ENCODE measurements at places on chromosomes 4 and X.
A peak's percentile ranks its signal among the peaks of the same experiment; 100 is the strongest.

- no peak for DNase-seq
These were observed 133.1 kb downstream of the JADE1 start for GRCh38 chr4:128942607-128943006.

DNA sequence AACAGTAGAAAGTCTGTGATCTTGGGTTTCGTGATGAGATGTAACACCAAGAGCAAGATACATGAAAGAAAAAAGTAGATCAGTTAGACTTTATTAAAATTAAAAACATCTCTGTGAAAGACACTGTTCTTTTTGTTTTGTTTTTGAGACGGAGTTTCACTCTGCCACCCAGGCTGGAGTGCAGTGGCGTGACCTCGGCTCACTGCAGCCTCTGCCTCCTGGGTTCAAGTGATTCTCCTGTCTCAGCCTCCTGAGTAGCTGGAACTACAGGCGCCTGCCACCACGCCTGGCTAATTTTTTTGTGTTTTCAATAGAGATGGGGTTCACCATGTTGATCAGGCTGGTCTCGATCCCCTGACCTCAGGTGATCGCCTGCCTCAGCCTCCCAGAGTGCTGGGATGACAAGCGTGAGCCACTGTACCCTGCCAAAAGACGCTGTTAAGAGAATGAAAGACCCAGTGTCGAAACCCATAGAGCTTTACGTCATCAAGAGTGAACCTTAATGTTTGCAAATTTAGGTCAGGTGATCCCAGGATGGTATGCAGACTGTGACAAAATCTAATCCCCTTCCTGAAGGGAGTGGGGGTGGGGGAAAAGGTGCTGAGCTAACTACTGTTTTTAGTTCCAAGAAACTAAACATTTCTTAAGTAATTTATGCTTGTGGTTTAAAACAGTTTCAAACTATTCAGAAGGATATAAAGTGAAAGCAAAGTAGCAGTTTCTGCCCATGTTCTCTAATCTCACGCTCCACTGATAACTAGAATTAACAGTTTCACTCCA, 8.0 kb downstream of the OFD1 start:
- DNase-seq = peak; percentile 29

DNA sequence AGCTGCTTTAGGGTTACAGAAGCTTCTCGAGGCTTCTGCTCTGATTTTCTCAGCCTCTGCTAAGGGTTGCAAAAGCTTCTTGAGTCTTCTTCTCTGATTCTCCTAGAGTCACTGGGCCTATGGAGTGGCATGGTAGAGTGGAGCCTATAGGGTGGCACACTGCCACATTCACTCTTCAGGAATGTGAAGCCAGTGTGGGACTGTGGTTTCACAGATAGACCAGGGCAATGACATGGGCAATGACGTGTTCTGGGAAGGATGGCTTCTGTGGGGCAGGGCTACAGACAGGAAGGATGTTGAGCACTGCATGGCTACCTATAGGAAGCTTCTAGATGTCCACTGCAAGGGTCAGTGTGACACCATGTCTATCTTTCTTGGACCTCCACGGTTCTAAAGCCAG, 11.0 kb upstream of the MAMLD1 start:
- no peak for DNase-seq

- DNase-seq = peak; percentile 4
These were observed 177.0 kb downstream of the CAMK2D start for GRCh38 chr4:113584407-113585150.

GRCh38 chrX:30931920-30932319, 42.9 kb upstream of the TAB3 start:
- no peak for DNase-seq

- DNase-seq = no peak
These were observed 27.8 kb upstream of the ALB start for GRCh38 chr4:73376251-73376650.

DNA sequence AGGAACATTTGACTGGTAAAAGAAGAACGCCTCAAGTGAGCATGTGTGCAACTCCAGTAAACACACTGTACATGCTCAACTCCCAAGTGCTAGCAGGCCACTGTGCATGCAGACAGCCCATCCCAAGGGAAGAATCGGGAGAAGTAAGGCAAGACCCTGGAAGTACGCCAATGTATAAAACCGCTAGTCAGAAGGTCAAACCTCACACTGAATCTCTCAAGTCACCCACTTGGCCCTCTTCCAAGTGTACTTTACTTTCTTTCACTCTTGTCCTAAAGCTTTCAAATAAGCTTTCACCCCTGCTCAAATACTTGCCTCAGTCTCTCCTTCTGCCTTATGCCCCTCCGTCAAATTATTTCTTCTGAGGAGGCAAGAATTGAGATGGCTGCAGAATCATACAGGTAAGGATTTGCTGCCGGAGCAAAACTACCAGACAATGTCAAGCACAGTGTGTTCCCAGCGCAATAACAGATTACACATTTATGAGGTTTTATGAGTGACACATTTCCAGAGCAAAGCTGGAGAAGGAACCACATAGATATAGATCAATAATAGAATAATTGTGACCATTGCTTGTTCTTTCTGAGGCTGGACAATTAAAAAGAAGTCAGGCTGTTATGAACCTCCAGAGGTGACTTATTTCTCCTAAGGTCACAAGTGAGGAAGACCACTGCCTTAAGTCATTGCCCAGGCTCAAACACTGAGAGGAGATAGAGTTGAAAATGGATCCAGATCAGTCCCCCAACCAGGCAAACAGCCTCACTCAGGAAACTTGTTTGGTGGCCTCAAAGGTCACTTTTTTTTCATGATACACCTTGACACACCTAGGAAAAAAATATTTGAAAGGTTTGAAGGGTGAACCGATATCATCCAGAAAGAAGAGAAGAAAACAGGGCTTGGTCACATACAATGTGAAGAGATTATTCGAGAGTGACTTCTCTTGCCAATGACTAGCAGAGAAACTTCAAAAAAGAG, 26.3 kb downstream of the CXCL1 start:
- DNase-seq = no peak

DNA sequence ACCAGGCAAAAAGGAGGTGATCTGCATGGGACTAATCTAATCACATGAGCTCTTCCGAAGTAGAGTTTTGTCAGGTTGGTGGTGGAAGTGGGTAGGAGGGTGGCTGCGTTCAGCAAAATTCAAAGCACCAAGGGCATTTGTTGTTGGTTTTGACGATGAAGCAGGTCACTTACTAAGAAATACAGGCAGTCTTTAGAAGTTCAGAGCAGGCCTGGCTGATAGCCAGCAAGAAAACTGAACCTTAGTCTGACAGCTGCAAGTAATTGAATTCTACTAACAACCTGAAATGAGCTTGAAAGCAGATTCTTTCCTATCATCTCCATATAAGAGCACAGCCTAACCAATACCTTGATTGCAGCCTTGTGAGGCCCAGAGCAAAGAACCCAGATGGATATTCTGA, 505.8 kb downstream of the KLHL13 start:
- DNase-seq = no peak

GRCh38 chr4:183345261-183345660, 23.0 kb upstream of the CLDN24 start:
- no peak for DNase-seq

DNA sequence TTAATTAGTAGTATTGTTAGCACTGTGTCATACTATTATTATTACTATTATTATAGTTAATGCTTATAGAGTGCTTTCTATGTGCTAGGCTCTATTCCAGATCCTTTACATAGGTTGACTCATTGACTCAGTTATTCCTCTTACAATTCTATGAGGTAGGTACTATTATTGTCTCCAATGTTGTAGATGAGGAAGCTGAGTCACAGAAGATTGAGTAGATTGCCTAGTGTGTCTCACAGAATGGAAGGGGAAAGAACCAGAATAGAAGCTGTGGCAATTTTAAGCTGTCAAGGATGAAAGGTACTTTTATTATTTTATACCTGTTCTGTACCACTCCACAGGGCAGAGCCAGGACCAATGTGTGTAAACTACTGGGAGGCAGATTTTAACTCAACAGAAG, 1.9 kb upstream of the TCEAL1 start:
- DNase-seq = no peak

GRCh38 chrX:44068043-44068442, 94.9 kb upstream of the NDP start:
- no peak for DNase-seq

GRCh38 chr4:153204247-153204671, at the start of gene TRIM2:
TSS of gene TRIM2 (plus strand) at chr4:153204443. CDS start at chr4:153204531, 88 bp downstream.
- peak; percentile 63 for DNase-seq

- no peak for DNase-seq
These were observed 26.2 kb upstream of the TMPRSS11D start for GRCh38 chr4:67909905-67910584.

- DNase-seq = no peak
These were observed 294.3 kb upstream of the TENM3 start for GRCh38 chr4:181948839-181949382.

DNA sequence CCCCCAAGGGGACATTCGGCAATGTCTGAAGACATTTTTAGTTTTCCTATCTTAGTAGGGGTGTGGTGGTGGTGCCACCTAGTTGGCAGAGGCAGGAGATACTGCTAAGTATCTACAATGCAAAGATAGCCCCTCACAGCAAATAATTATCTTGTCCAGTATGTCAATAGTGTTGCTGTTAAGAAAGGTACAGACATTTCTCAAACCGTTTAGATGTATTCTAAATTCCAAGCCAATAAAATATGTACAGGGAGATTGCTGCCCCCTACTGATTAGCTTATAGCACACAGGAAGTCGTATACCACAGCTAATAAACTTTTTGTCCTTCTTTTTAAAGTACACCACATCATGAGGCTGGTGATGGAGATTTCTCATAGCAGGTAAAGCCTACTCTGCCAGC, 260.5 kb downstream of the TMA16 start:
- no peak for DNase-seq

Measured in H7 (cell line).